ENCODE measurements at places on chromosomes 16 and 17. TPM values are rescaled to one million over a fixed set of nuclear protein-coding genes. Genes with fewer than 3 reads are reported as not detected.

The STX1B gene
- total RNA-seq, result 2.1 TPM

The AOC3 gene
- total RNA-seq, result 0.26 TPM

The FBXO39 gene
- total RNA-seq, result 0.66 TPM

The HSD17B2 gene
- 0.33 TPM for total RNA-seq

The TNFRSF13B gene
- total RNA-seq, result not detected
